KBM-7 (cell line): ENCODE measurements at places on chromosomes 5 and 9.
A peak's percentile ranks its signal among the peaks of the same experiment; 100 is the strongest.

DNA sequence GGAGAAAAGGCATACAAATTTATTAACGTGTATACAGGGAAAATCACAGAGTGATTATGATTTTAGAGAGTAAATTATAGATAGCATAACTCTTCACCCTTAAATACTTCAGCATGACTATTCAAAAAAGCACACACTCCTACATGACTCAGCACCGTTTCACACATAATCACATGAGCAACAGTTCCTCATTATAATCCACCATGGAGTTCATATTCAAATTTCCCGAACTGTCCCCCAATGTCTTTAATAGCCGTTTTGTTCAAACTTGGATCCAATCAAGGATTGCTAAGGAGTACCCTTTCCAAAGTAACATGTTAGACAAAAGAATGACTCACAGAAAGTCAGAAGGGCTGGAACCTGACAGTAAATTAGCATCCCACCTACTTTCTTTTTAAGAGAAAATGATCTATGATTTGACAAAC lies 32.1 kb downstream of the RAPGEF1 start:
- DNase-seq = peak; percentile 51

- DNase-seq = no peak
Measured at GRCh38 chr9:127543221-127543620, 68.9 kb upstream of the STXBP1 start.

DNA sequence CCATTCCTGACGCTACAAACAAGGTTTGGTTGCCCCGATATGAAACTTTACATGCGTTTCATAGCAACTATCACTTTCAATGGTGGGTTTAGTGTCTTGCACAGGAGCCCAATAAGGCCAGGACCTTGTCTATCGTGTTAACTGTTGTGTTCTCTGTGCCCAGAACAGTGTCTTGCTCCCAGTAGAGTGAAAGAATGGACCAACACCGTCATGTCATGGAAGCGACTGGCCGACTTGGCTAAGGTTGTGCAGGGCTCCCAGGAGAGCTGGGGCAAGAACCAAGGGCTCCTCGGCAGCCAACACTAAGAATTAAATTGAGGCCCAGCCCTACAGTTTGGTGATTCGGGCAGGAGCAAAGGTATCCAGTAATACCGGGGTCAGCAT lies 498 bp upstream of the ARHGEF37 start:
- no peak for DNase-seq

DNA sequence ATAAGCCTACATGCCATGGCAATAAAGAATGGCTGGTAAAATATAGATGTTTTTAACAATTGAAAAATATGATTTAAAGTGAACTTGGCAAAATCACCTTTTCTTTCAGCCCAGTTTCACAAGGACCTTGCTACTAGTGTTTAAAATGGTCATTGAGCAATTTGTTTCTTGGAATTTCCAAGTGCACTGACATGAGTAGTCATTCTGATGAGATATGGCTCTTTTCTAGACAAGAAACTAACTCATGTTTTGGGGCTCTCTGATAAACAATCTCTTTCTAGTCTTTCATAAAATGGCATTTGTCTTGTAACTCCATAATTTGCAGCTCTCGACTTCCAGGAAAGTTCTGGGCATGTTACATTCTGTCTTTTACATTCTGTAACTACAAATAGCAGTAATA lies 176.8 kb downstream of the NR2F1-AS1 start:
- DNase-seq = no peak

GRCh38 chr5:137891849-137892248 lies 2.6 kb downstream of the PKD2L2 start:
- peak; percentile 29 for DNase-seq

DNA sequence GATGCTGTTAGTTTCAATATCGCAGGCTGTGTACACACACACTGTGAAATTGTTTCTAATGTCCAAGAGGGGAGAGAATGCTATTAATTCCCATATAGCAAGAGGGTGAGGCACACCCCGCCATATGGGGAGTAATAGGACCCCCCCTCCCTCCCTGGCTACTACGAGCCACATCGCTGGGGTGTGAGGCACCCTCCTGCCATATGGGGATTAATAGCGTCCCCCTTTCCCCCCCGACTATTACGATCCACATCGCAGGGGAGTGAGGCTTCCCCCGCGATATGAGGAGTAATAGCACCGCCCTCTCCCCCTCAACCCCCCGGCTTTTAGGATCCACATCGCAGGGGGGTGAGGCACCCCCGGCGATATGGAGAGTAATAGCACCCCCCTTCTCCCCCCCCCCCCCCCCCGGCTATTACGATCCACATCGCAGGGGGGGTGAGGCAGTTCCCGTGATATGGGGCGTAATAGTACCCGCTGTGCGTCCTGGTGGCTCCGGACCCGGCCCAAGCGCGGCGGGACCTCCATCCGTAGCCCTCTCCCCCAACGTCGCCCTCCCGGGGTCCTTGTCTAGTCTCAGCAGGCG lies 494 bp upstream of the STK32A start:
- no peak for DNase-seq

GRCh38 chr9:14215614-14216013 lies 98.3 kb downstream of the NFIB start:
- no peak for DNase-seq

DNA sequence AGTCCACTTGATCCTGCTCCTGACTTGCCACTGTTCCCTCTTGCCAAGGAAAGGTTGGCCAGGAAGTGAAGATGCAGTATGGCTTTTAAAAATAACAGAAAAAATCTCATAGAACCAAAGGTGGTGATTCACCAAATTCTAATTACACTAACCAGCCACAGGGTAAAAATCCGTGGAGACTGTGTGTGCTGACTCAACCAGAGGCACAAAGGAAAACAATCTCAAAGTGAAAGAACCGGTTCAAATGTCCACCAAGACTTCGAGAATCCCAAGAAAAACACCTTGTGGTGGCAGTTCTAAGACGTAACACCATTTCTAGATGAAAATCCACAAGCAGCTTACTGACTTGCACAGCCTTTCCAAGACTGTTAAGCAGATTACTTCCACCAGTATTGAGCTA lies 279.1 kb downstream of the TLE1 start:
- no peak for DNase-seq
